Colonic mucosa (tissue), 4 donors: ENCODE measurements at places on chromosomes 6 and 20.
A peak's percentile ranks its signal among the peaks of the same experiment; 100 is the strongest.

- no peak for DNase-seq
Observed at GRCh38 chr6:159577564-159577963, 115.5 kb downstream of the SOD2 start.

- DNase-seq = no peak
Observed at GRCh38 chr6:66103954-66104353, 396.9 kb upstream of the EYS start.

DNA sequence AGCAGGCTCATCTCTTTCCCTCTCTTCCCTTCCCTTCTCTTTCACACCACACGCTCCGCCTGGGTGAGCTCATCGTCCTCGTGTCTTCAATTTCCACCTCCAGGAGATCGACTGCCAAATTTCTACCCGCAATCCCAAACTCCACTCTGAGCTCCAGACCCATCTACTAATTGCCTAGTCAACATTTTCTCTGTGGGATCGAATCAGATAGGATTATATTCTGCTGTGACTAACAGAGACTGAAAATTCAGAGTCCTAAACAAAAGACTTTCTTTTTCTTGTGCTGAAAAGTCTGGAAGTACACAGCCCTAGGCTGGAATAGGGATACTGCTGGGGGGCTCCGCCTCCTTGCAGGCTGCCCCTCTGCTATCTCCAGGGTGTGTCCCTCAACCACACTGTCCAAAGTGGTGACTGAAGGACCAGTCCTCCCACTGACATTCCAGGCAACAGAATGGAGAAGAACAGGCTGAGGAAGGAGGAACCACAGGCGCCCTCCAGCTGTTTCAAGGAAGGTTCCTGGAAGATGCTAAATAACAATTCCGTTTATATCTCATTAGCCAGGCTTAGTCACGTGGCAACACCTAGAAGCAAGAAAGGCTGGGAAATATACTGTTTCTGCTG is 5.0 kb upstream of the HSPA12B start:
- DNase-seq = no peak

GRCh38 chr20:59063358-59064213 is 21.0 kb upstream of the PRELID3B start:
- DNase-seq = no peak

DNA sequence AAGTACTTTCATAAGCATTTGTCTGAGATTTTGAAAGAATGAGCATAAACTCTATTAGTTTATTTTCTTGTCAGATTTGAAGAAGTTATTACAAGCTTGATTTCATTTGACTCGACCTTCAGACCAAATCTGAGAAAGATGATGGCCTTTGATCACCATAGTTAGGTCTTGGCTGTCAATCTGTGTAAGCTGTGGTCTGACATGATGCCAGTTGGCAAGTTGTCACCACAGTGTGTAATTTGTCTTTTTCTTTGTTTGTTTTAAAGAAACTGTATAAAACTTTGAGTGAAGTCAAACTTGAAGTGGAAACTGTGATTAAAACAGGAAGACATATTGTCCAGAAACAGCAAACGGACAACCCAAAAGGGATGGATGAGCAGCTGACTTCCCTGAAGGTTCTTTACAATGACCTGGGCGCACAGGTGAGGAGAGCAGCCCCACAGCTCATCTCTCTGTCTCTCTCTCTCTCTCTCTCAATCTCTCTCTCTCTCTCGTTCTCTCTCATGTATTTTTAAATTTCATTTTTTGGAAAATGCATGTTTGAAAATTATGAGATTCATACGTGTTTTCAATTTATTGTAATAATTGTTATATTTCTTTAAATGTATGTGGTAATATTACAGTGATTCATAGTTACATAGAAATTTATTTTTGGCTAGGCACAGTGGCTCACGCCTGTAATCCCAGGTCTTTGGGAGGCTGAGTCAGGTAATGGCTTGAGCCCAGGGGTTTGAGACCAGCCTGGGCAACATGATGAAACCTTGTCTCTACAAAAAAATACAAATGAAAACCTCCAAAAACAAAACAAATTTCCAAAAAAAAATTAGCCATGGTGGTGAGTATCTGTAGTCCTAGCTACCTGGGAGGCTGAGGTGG is 208.1 kb downstream of the UTRN start:
- no peak for DNase-seq

GRCh38 chr20:49704932-49705336 is 8.7 kb downstream of the B4GALT5 start:
- no peak for DNase-seq

DNA sequence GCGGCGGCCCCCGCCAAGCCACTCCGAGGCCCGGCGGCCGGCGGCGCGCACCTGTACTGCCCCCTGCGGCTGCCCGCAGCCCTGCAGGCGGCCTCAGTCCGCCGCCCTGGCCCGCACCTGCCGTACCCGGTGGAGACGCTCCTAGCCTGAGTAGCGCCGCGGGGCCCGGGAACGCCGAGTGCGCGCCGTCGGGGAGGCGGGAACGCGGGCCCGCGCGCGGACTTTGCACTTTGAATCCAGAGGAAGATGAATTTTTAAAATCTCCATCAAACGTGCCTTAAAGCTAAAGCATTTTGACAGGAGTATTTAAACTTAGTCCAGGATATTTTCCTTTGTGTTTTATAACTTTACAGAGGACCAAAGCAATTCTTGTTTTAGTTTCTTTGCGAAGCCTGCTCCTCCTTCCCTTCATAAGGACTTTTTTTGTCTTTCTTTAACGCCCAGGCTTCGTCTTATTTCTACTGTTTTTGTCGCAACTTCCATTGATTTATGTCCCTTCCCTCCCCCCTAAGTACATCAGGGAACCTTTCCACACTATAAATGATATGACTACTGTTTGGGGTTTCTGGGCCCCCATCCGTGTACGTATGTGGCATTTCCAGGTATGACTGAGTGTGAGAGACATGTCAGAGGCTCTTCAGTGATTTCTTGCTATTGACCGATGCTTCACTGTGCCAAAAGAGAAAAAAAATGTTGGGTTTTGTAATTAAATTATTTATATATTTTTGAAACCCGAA is 2.0 kb downstream of the FOXQ1 start:
- peak; percentile 58 for DNase-seq

- DNase-seq = peak; percentile 69
Observed at GRCh38 chr20:35344354-35344837, 52.2 kb upstream of the FAM83C start.

DNA sequence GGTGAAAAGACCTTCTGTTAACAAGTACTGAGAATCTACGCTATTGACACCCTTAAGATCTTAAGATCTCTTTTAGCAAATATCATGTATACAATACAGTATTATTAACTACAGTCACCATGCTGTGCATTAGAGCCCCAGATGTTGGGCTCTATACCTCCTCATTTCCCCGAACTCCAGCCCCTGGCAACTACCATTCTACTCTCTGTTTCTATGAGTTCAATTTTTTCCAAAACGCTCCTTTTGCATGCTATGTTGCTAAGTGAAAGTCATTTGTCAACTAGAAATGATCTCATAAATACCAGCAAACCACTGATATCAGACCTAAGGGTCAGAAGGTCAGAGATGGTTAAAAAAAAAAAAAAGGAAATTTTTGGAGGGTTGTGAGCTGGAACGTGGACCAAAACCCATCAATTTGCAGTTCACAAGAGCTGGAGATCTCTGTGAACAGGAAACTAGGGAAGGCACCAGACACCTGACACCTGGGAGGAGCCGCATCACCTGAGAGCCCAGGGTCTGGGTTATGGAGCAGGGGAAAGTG is 122.0 kb upstream of the KCNK16 start:
- DNase-seq = no peak

GRCh38 chr6:17267566-17267965 is 13.6 kb upstream of the RBM24 start:
- DNase-seq = no peak

GRCh38 chr6:79628466-79629288 is 2.5 kb upstream of the SH3BGRL2 start:
- no peak for DNase-seq

- DNase-seq = no peak
Observed at GRCh38 chr20:46897328-46897880, 2.8 kb downstream of the EYA2 start.

DNA sequence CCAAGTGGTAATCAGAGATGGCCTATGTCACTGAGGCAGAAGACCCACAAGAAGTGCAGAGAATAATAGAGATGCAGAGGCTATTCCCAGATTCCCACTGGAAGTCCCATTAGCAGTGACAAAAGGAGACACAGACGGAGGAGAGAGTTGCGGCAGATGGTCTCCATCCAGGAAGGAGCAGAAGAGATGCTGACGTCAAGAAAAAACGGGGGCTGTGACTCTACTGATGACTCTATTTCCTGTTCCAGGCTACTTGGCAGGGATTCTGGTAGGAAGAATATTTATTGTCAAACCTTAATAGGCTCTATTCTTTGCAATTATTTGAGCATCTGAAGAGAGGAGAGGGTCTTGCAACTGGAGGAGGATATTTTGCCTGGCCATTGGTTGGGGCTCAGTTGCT is 246.0 kb upstream of the ECI2 start:
- DNase-seq = no peak

DNA sequence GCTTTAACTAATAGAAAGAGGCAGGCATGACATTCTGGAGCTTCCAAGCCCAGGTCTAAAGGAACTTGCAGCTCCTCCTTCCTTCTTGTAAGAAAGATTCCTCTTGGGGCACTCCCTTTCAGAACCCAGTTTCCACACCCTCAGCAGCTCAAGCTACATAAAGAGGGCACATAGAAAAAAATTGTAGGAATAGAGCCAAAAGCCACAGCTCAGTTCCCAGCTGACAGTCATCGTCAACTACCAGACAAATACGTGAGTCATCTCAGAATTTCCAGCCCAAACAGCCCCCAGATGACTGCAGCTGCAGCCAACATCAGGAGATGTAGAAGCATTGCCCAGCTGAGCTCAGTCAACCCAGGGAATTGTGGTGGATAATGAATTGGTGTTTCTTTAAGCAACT is 349.8 kb upstream of the ARID1B start:
- no peak for DNase-seq

DNA sequence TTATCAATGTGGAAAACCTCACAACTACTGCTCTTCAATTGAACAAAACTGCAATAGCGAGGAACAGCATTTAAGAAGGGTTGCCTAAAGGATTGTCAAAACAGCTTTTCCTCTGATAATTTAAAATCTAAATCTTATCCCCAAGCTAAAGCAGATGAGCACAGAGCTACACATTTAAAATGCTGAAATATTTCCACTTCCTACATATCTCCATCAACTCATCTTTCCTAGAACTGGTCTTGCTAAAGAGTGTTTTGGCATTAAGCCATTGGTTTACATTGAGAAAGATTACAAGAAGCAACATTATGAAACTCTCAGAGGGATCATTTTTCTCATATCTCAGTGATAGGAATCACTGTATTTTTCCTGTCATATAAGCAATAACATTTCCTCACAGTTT is 3.6 kb downstream of the OR10C1 start:
- DNase-seq = no peak

GRCh38 chr6:27495386-27496135 is 22.7 kb upstream of the ZNF184 start:
- DNase-seq = peak; percentile 56

GRCh38 chr6:19268117-19268516 is 569.1 kb upstream of the ID4 start:
- DNase-seq = no peak

DNA sequence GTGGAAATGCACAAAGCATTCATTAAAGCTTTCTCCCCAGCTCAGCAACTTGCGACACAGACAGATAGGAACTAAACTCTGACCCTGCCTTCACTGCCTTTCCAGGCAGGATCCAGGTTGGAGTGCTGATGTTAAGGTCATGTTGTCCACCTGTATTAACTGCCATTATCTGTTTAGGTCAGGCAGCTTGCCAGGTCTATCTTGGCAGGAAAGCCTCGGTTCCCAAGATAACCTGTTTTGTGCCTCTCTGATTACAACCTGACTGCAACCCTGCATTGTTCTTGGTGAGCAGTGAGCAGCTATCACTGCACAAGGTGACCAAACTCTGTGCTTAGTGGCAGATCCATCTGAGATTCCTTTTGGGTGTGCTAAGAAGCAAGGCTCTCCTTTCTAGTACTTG is 23.2 kb upstream of the ELOVL2 start:
- DNase-seq = no peak

DNA sequence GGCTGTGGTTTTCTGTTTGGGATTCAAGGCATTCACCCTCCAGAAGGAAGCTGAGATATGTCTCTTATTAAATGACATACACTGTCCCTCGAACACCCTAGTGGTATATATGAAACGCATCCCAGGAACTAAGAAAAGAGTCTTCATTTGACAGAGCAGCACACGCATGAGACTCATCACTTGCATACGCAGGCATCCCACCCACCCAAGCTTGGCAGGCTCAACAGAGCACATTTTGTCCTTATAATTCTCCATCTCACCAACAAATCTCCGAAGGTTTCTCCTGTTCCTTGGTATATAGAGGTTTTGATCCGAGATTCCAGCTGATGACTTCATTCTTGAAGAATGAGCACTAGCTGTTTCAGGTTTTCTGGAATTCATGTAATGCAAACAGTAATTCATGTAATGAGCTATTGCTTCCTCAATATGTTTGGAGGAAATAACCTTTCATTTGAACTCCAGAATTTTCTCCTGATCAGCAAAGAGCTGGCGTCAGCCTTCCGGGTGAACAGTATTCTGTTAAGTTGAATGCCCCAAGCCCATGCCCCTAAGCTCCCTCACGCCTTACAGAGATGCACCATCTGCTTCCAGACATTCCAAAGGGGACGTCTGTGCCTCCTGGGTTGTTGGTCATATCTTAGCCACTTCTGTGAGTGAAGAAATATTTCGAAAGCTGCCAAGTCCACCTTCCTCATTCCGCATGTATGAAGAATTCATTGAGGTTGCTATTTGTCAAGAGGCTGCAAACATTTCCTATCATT is 66.0 kb upstream of the CDH4 start:
- no peak for DNase-seq

DNA sequence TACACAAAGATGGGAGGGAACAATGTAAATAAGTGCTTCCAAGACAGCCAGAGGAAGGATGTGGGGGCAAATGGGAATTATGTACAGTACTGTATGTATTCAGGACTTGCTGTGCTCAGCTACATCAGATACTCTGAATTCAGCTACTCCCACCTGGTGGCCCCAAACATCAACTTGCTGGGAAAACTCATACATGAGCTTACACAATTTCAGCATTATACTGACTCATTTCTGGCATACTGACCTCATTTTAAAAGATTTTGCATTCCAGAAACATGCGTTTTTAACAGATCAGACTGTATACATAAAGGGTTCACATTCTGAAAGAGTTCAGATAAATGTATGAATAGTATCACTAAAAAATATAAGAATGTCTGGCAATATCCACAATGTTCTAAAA is 59.7 kb downstream of the GPX5 start:
- DNase-seq = no peak
